ENCODE measurements at places on chromosomes 1 and 21. TPM values are rescaled to one million over a fixed set of nuclear protein-coding genes. Genes with fewer than 3 reads are reported as not detected.

GRCh38 chr1:227809026-227809425 is 6.4 kb upstream of the PRSS38 start:
- no peak for DNase-seq
- H3K36me3 ChIP-seq: peaks cover 1% of the 10 kb centered on the region
- no peak overlapping the region for H3K4me3 ChIP-seq

GRCh38 chr1:91502672-91503184 is 2.1 kb downstream of the CDC7 start:
- DNase-seq: no peak
- peaks cover 18% of the 10 kb centered on the region for H3K4me1 ChIP-seq
- peak overlapping the region; percentile 51 for H3K4me3 ChIP-seq
- H3K27ac ChIP-seq: no peak overlapping the region

OR2C3 gene
- polyA plus RNA-seq: not detected

- H3K4me1 ChIP-seq: no peaks in the 10 kb centered on the region
- H3K27me3 ChIP-seq: peaks cover 15% of the 10 kb centered on the region
- DNase-seq: no peak
- H3K27ac ChIP-seq: no peak overlapping the region
- H3K4me3 ChIP-seq: no peak overlapping the region
These were observed 7.8 kb downstream of the KCNJ15 start for GRCh38 chr21:38264571-38264970.

- peaks cover 25% of the 10 kb centered on the region for H3K36me3 ChIP-seq
- H3K27ac ChIP-seq: no peak overlapping the region
- H3K4me1 ChIP-seq: peaks cover 12% of the 10 kb centered on the region
- peaks cover 7% of the 10 kb centered on the region for H3K27me3 ChIP-seq
- H3K4me3 ChIP-seq: no peak overlapping the region
These were observed 34.3 kb upstream of the EDEM3 start for GRCh38 chr1:184788970-184789369.

DNA sequence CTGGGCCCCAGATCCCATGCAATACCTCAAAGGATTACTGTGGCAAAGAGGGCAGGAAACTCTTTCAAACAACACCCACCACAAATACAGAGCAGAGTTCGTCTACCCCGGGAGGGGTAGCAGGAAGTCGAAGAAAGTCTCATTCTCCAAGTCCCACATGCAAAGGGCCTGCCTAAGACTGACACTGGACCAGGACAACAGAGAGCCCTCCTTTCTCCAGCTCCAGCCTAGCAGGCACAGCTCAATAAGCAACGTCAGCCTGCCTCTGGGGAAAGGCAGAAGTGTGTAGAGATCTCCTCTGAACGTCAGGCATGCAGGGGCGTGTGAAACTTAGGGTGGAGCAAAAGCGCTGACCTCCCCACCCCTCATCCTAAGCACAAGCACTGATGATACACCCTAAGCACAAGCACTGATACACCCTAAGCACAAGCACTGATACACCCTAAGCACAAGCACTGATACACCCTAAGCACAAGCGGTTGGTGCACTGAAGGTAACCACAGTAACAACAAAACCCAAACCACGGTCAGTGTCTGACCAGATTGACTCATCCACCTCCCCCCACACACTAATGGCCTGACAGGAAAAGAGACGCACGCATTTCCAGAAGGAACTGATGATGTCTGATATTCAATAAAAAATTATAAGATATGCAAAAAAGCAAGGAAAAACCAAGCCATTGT is 1.3 kb downstream of the KRTAP12-3 start:
- peaks cover 15% of the 10 kb centered on the region for H3K27me3 ChIP-seq
- peak; percentile 47 for DNase-seq
- peak overlapping the region; percentile 96 for H3K27ac ChIP-seq
- H3K4me3 ChIP-seq: peak overlapping the region; percentile 80

- no peaks in the 10 kb centered on the region for H3K36me3 ChIP-seq
- peaks cover 83% of the 10 kb centered on the region for H3K4me1 ChIP-seq
- H3K27me3 ChIP-seq: peaks cover 3% of the 10 kb centered on the region
- DNase-seq: no peak
- H3K27ac ChIP-seq: peak overlapping the region; percentile 97
- peak overlapping the region; percentile 79 for H3K4me3 ChIP-seq
These were observed 76.5 kb downstream of the S1PR1 start for GRCh38 chr1:101313356-101313755.

COA6 gene
- 20.3 TPM for polyA plus RNA-seq

DNA sequence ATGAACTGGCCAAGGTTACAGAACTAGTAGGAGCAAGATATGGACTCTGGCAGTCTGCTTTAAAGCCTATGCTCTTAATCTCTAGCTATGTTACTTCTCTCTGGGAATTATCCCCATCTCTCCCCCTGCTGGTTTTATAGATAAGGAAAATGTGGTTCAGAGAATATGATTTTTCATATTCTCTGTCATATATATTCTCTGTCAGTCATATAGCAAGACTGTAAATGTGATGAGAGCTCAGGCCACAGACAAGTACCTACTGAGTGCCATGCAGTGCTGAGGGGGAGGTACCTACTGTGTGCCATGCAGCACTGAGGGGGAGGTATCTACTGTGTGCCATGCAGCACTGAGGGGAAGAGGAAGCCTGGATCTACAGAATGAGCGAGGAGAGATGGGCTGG is 220.3 kb upstream of the FGGY start:
- peaks cover 12% of the 10 kb centered on the region for H3K4me1 ChIP-seq
- no peaks in the 10 kb centered on the region for H3K36me3 ChIP-seq
- DNase-seq: no peak
- H3K27me3 ChIP-seq: no peaks in the 10 kb centered on the region
- H3K4me3 ChIP-seq: no peak overlapping the region

IFT25 gene
- polyA plus RNA-seq: 58.6 TPM

- H3K4me1 ChIP-seq: peaks cover 25% of the 10 kb centered on the region
- H3K4me3 ChIP-seq: no peak overlapping the region
- no peak for DNase-seq
- H3K27me3 ChIP-seq: peaks cover 15% of the 10 kb centered on the region
- H3K36me3 ChIP-seq: no peaks in the 10 kb centered on the region
These were observed 128.8 kb downstream of the KCNN3 start for GRCh38 chr1:154741327-154741726.

VSIG8 gene
- not detected for polyA plus RNA-seq

GRCh38 chr1:245153552-245154428 is 995 bp upstream of the KIF26B start:
- no peak overlapping the region for H3K27ac ChIP-seq
- H3K27me3 ChIP-seq: peaks cover 40% of the 10 kb centered on the region
- H3K4me1 ChIP-seq: peaks cover 37% of the 10 kb centered on the region
- DNase-seq: no peak
- H3K4me3 ChIP-seq: peak overlapping the region; percentile 89

DNA sequence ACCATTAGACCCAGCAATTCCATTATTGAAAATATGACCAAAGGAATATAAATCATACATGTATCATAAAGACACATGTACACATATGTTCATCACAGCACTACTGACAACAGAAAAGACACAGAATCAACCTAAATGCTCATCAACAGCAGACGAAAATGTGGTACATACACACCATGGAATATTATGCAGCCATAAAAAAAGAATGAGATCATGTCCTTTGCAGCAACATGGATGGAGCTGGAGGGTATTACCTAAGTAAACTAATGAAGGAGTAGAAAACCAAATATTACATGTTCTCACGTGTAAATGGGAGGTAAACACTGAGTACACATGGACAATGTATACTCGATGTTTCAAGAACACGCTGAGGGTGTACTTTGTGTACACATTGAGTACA is 15.9 kb downstream of the AKT3 start:
- H3K27me3 ChIP-seq: no peaks in the 10 kb centered on the region
- no peak overlapping the region for H3K4me3 ChIP-seq
- peaks cover 22% of the 10 kb centered on the region for H3K36me3 ChIP-seq
- H3K27ac ChIP-seq: peak overlapping the region; percentile 6
- DNase-seq: no peak
- peaks cover 67% of the 10 kb centered on the region for H3K4me1 ChIP-seq

CA14 gene
- 0.27 TPM for polyA plus RNA-seq

- peaks cover 10% of the 10 kb centered on the region for H3K27me3 ChIP-seq
- no peaks in the 10 kb centered on the region for H3K4me1 ChIP-seq
- H3K4me3 ChIP-seq: no peak overlapping the region
These were observed 10.1 kb upstream of the EXO1 start for GRCh38 chr1:241837901-241838300.

GRCh38 chr1:109573785-109574184 is 25.4 kb downstream of the GNAI3 start:
- peak overlapping the region; percentile 17 for H3K27ac ChIP-seq
- H3K36me3 ChIP-seq: peaks cover 5% of the 10 kb centered on the region
- no peak overlapping the region for H3K4me3 ChIP-seq

CCDC28B gene
- polyA plus RNA-seq: 65.5 TPM

GRCh38 chr1:37739222-37739621 is 25.7 kb downstream of the EPHA10 start:
- H3K27me3 ChIP-seq: peaks cover 7% of the 10 kb centered on the region
- H3K27ac ChIP-seq: no peak overlapping the region
- H3K4me1 ChIP-seq: no peaks in the 10 kb centered on the region

SH2D1B gene
- polyA plus RNA-seq: 1,411 TPM

- no peaks in the 10 kb centered on the region for H3K27me3 ChIP-seq
- no peaks in the 10 kb centered on the region for H3K4me1 ChIP-seq
- DNase-seq: no peak
These were observed 62.1 kb downstream of the PLPPR4 start for GRCh38 chr1:99326215-99326949.

SLC19A2 gene
- polyA plus RNA-seq: 0.38 TPM

ZNF672 gene
- 36.9 TPM for polyA plus RNA-seq

- no peak overlapping the region for H3K4me3 ChIP-seq
- no peak for DNase-seq
- H3K27me3 ChIP-seq: peaks cover 2% of the 10 kb centered on the region
- H3K4me1 ChIP-seq: no peaks in the 10 kb centered on the region
These were observed 62.0 kb upstream of the RASAL2 start for GRCh38 chr1:178031856-178032320.

- H3K4me1 ChIP-seq: no peaks in the 10 kb centered on the region
- H3K27me3 ChIP-seq: no peaks in the 10 kb centered on the region
- no peak for DNase-seq
These were observed 64.2 kb upstream of the SLC22A15 start for GRCh38 chr1:115912116-115912515.

DDR2 gene
- 0.02 TPM for polyA plus RNA-seq

DNA sequence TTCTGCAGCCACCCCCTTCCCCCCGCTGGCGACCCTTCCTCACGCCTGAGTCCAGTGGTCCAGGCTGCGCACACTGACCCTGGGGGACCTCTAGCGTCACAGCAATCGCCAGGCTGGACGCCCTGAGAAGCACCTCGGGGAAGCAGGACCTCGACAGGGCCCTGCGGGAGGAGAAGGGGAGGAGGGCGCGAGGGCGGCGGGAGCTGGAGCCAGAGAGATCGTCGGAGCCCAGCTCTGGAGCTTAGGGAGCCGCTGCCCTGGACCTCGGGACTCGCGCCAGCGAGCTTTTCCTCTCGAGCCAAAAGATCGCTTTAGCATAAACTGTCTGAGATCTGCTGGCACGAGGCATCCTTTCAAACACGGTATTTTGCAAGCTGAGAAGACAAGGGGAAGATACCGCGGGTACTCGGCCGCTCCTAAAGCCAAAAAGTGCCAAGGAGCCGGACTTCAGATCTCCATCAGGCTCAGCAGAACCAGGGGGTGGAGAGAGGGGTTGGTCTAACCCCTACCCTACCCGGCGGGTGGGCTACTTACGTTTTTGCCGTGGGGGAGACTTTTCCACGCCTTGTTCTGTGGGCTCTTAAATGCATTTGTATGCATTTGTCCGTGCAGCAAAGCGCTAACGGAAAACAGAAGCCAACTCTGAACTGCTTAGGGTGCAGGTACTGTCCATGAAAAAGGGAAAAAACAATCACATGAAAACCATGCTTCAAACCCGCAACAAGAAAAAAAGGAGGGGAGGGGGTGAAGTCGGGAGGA is 586 bp downstream of the COL24A1 start:
- H3K4me1 ChIP-seq: peaks cover 2% of the 10 kb centered on the region
- no peak for DNase-seq
- peak overlapping the region; percentile 81 for H3K4me3 ChIP-seq
- H3K27me3 ChIP-seq: peaks cover 15% of the 10 kb centered on the region
- no peak overlapping the region for H3K27ac ChIP-seq

DNA sequence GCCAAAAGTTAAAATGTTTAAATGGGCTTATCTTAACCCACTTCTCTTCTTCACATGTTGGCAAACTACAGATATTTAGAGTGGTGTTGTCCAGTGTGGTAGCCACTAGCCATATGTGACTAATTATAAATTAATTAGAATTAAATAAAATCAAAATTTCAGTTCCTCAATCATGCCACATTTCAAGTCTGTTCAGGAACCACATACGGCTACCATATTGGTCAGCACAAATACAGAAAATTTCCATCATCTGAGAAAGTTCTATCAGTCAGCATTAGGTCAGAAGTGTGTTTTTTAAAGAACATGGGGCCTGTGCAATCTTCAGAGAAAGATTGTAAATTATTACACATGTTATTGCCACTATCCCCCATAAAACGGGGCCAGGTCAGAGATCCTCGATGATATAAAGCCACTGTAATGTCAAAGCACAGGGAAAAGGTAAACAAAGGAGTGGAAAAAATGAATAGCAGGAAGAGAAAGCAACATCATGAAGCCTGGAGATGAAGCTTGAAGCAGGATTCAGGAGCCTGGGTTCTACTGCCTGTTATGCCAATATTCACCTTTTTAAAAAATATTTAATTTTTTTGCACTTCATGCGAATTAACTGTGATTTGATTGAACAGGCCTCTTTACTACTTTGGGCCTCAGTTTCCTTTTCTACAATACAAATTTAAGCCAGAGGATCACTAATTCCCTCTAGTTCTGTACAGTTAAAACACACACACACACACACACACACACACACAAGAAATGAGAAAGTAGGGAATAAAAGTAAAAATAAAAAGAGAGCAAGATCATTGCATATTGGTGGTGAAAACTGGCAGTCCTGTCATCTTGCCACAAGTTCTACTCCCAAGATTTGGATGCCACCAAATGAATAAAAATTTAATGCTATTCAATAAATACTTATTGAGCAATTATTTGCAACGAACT is 2.3 kb downstream of the RSBN1 start:
- H3K27me3 ChIP-seq: peaks cover 12% of the 10 kb centered on the region
- peaks cover 60% of the 10 kb centered on the region for H3K4me1 ChIP-seq
- peak overlapping the region; percentile 71 for H3K4me3 ChIP-seq
- peak overlapping the region; percentile 76 for H3K27ac ChIP-seq
- no peak for DNase-seq

SLC44A3 gene
- not detected for polyA plus RNA-seq

DNA sequence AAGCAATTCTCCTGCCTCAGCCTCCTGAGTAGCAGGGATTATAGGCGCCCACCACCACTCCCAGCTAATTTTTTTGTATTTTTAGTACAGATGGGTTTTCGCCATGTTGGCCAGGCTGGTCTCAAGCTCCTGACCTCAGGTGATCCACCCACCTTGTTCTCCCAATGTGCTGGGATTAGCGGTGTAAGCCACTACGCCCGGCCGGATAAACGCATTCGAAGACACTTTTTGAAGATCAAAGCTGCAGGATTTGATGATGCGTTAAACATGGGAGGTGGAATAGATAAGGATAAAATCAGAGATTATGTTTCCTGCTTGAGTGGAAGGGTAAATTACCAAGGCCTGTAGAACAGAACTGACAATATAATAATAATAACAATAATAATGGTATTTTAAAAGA is 389.4 kb upstream of the POU3F1 start:
- DNase-seq: no peak
- peaks cover 8% of the 10 kb centered on the region for H3K27me3 ChIP-seq
- no peak overlapping the region for H3K27ac ChIP-seq
- no peak overlapping the region for H3K4me3 ChIP-seq
- no peaks in the 10 kb centered on the region for H3K4me1 ChIP-seq

GRCh38 chr1:64745181-64745985 is 508 bp downstream of the RAVER2 start:
- peaks cover 14% of the 10 kb centered on the region for H3K4me1 ChIP-seq
- H3K27me3 ChIP-seq: no peaks in the 10 kb centered on the region
- peak overlapping the region; percentile 88 for H3K4me3 ChIP-seq
- H3K27ac ChIP-seq: peak overlapping the region; percentile 5
- no peak for DNase-seq
- no peaks in the 10 kb centered on the region for H3K36me3 ChIP-seq

Data from immature natural killer cell (primary cell).